Left lung (tissue), 14 donors: ENCODE measurements at places on chromosomes 2 and 18. TPM values are rescaled to one million over a fixed set of nuclear protein-coding genes. Genes with fewer than 3 reads are reported as not detected.

DNA sequence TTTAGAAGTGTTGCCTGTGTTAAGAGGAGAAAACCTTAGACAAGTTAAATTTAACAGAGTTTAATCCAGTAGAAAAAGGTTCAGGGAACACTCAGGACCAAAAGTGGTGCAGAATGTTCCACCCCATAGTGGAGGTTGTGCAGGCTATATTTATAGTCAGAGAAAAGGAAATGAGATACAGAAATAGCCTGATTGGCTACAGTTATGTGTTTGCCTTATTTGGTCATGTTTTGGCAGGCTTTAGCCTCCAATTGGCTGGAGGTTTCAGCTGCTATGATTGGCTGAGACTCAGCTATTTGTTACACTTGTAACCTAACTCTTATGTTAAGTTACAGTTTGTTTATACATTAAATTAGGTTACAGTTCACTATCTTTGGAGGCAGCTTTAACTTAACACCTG is 4.2 kb downstream of the STAMBP start:
- DNase-seq: no peak

DNA sequence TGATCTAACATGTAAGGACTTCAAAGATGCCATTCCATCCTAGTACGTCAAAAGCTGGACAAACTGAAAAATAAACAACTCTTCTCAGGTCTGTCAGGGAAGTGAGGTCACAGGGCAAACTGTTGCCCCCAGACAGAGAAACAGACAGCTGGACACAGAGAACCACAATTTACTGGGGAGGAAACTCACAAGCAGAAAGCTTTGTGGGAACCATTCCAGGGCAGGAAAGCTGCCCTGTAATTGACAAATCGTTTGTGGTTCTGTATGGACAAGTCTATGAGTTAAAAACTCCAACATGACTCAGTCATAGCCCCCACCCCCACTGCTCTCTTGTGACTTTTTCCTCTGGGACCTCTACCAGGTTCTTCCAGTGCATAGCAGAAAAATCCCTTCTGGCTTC is 28.4 kb downstream of the MCEE start:
- DNase-seq: peak; percentile 55

GRCh38 chr18:75800331-75800648 is 372.8 kb upstream of the SMIM21 start:
- no peak for DNase-seq

- peak; percentile 28 for DNase-seq
Observed at GRCh38 chr2:168456521-168457189, 583 bp downstream of the CERS6 start.

DNA sequence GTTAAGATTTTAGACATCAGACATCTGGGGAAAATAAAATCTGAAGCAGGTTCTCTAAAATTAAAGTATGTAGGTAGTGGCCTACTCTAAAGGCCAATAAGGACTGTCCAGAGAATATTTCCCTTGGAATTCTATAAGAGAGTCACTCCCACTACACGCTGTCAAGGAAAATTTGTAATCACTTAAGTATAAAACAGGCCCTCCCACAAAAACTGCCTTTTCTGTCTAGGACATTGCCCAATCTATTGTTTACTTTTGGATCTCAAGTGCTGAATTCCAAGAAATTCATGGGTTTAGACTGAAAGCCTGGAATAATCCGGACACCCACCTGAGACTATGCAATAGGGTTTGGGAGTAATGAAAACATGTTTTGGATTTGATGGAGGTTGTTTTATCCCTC is 1.7 kb upstream of the SRBD1 start:
- DNase-seq: no peak

DNA sequence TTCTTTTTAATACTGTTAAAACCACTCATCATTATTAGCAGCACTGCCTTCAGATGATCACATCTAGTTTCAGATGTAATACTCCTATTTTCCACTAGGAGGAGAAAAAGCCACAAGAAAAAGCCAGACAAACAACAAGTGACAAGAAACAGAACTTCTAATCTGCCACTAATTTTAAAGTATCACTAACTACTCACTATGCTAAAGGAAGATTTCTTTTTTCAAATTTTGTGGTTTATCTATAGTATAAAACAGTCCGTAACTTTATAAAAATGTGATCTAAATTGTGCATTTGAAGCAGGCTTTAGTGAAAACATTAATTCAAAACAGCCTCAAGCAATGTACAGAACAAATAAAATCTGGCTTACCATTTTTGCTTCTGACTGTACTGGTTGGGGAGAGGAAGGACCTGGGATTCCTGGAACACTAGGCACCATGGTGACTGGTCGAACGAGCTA is 56.8 kb downstream of the ATF2 start:
- peak; percentile 18 for DNase-seq

DNA sequence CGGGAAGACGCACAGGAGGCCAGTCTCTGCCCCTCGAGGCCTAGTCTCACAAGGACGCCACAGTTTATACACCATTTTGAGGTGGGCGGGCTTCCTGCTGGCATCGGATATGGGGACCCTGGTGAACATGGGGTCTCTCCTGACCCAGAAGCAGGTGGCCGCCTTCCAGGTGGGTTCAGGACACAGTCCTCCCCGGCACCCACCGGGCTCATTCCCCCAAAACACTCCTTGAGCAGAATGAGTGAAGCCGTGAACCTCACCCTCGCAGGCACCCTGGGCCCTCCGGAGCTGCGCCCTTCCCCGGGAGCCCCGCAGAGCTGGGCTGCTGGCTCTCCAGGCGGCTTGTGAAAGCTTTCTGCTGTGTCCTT is 6.5 kb downstream of the NFATC1 start:
- no peak for DNase-seq

DNA sequence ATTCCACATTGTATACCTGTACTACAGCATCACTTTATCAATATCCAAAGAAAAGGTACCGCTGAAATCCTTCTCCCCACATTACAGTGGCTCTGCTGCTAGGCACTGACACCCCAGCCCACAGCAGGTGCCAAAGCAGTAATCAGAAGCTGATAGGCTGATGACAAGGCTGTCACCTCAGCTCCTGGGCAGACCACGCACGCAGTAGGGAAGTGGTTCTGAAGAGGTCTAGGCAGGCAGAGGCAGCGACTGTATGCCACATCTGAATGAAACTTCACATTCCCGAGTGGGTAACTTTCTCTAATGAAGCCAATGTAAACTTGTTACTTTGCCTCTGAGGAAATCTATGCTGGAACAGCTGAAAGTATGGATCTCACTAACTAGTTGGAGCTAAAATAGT is 113.0 kb downstream of the MEP1B start:
- DNase-seq: no peak

GRCh38 chr2:186968277-186968676 is 119.3 kb upstream of the ZSWIM2 start:
- DNase-seq: no peak

GRCh38 chr2:63789338-63790020 is 52.2 kb upstream of the UGP2 start:
- DNase-seq: no peak

GRCh38 chr18:69267895-69268294 is 132.8 kb upstream of the DOK6 start:
- DNase-seq: no peak

DNA sequence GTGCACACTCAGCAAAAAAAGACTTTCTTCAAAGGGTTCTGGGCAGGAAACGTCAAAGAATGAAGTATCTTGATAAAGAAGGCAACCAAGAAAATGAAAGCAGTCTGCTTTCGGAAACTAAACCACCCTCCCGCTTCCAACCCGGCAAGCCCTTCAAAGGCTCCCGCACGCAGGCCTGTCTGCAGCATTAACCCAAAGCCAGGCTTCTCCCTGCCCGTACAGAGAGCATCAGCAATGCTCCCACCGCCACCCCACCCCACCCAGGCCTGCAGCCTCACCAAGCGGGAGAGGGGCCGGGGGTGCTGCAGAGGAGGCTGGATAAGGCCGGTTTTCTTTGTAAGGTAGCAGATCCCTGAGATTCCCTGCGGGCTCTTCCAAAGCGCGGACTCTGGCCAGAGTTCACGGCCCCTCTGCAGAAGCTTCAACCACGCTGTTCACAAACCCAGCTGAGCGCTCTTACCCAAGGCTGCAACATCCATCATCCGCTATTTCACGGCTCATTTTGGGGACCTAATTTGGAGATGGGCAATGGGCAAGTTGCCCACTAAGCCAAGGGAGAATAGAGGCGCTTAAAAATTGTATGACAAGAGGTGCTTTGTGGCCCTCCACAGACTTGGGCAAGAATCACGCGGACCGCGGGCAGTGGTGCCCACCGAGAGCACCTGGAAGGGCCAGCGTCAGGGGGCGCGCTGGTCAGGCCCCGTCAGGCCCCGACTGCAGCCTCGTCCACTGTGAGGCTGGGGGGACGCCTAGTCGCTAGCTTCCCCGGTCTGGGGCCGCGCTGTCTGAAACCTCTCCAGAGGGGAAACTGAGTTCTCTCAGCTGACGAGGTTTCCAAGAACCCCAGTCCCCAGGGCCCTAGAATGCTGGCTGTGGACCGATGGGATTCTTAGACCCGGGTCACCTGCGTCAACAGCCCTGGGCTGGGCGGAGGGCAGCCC is 225.4 kb upstream of the ID2 start:
- peak; percentile 75 for DNase-seq

DNA sequence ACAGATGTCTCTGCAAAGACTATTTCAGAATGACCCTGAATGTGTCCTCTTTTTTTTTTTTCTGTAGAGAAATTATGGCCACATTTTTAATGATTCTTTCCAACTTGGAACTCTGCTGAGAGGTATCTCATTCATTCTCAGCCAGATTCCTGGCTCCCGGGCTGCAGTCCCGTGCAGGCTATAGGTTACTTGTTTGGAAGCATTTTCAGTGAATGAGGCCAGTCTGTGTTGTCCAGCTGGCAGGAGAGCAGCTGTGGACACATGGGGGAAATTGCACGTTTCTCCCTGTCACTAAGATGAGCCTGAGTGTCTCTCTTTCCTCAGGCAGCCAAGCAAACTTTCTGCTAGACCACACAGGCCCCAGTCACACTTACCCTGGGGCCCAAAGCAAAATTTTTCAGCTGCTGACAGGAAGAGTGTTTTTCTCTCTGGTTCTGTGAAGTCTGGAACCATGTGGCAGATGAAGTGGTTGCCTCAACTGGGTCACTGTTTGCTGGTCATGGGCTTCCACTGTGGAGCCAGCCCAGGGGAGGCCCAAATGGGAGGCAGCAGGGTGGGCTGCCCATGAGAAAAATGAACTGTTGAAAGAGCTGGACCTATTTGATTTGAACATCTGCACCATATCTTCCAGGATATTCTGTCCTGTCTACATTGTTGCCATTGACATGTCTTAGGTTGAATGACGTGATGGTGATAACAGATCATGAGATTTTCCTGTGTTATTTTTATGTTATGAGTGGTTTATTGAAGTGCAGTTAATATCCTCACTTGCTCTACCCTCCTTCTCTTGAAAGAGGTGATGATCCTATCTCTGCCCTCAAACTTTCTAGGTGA is 431.2 kb downstream of the LPIN1 start:
- no peak for DNase-seq

DNA sequence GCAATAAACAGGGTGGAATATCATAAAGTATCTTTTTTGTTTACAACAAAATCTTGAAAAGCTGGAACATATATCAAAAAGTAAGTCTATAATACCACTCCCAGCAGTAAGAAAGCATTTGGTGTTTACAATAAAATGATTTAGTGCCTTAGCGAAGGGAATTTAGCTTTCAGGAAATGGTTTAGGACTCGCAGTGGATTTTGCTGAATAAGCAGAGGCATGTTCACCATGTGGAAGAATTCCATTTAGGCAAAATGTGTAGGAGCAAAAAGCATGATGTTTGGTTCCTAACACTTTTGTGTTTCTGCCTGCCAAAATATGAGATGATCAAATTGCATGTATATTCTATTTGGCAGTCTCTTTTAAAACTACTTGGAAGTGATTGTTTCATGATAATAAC is 163.6 kb downstream of the AGPS start:
- DNase-seq: no peak

GRCh38 chr2:239777219-239777618 is 247.9 kb downstream of the NDUFA10 start:
- no peak for DNase-seq

DNA sequence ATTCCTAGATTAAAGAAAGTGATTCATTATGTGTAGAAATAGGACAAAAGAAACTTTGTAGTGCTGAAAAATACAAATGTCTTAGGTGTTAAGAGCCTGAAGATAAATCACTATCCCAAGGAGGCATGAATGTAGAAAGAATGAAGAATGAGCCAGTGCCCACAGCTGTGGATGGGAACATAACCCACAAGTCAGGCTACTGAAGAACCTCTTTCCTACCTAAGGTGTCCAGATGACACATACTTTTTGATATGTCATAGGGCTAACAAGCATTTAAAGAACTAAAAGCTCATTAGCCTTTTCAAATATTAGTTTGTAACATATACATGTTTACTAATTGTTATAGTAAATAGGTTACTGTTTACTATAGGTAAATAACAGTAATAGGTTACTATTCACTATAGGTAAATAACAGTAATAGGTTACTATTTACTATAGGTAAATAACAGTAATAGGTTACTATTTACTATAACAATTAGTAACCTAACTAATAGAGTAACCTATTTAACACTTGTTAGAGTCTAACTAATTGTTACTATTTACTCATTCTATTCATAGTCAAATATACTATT is 275.0 kb upstream of the KYNU start:
- DNase-seq: no peak

GRCh38 chr2:43676322-43677050 is at the start of gene C1GALT1C1L:
C1GALT1C1L (minus strand) TSS chr2:43676429; CDS start chr2:43676322, 107 bp downstream.
- DNase-seq: peak; percentile 85

DNA sequence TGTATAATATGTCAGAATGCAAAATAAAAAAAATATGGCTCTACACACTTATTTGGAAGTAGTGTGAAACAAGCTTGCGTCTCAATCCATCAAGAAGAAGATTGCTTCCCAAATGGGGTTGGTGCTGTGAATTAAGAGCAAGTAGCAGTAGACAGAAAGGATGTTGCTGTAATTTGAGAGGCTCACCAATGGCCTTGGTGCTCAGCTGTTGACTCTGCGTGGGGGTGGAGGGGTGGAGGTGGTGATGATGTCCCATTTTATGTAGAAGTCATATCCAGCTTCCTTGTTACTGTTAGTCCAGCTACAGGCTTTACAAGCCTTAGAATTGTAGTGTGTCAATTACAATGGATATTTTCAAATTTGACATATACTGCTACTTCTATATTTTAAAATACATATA is 223.4 kb upstream of the RND3 start:
- no peak for DNase-seq

DNA sequence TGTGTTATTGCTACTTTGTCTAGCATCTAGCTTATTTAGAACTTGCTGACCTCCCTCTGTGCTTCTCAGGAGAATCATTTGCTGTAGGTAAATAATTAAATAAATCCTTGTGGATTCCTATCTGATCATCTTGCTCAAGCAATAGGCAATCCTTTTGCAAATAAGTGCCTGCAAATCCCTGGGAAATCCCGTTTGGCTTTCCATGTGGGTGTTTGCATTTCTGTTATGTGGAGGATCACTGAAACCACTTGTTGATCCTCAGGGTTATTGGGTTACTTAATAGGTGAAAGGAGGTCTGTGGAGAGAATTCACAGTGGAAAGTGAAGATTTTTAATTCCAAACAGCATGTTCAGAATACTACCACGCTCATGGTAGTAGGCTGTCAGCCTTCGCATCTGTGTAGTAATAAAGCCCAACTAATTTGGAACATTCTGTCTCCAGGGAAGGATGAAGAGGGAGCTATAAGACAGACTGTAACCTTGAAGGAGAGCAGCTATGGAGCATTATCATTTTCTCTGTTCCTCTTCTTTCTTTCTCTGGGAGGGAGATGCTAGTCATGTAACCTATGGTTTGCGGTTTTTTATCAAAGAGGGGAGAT is 72.5 kb downstream of the GULP1 start:
- no peak for DNase-seq

- no peak for DNase-seq
Observed at GRCh38 chr2:218294430-218295022, 2.2 kb upstream of the TMBIM1 start.

RNF138 gene
- polyA plus RNA-seq: 55.6 TPM

INPP1 gene
- polyA plus RNA-seq: 35.2 TPM

ERFE gene
- polyA plus RNA-seq: 0.66 TPM

CSRNP3 gene
- 8.5 TPM for polyA plus RNA-seq

TRAPPC8 gene
- 50.7 TPM for polyA plus RNA-seq

SLC1A4 gene
- 6.4 TPM for polyA plus RNA-seq

AGAP1 gene
- 17.6 TPM for polyA plus RNA-seq
